ENCODE measurements at places on chromosomes 11 and 22. TPM values are rescaled to one million over a fixed set of nuclear protein-coding genes. Genes with fewer than 3 reads are reported as not detected.

DNA sequence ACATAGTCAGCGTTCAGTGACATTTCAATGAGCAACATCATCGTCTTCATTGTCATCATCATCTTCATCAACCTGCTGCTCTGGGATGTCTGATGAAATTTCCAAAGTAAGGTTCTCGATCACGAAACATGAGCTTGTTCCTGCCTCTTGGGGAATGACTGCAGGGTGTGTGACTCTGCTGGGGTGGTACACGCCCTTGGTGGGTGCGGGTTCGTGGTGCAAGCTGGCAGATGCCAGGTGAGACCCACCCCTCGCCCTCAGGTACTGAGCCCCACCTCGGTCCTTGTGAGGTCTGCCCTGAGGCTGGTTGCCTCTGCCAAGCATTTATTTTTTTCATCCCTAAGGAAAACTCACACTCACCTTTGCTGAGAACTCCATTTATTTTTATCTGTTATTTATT is 1389.2 kb downstream of the TBC1D22A start:
- no peak for DNase-seq

DNA sequence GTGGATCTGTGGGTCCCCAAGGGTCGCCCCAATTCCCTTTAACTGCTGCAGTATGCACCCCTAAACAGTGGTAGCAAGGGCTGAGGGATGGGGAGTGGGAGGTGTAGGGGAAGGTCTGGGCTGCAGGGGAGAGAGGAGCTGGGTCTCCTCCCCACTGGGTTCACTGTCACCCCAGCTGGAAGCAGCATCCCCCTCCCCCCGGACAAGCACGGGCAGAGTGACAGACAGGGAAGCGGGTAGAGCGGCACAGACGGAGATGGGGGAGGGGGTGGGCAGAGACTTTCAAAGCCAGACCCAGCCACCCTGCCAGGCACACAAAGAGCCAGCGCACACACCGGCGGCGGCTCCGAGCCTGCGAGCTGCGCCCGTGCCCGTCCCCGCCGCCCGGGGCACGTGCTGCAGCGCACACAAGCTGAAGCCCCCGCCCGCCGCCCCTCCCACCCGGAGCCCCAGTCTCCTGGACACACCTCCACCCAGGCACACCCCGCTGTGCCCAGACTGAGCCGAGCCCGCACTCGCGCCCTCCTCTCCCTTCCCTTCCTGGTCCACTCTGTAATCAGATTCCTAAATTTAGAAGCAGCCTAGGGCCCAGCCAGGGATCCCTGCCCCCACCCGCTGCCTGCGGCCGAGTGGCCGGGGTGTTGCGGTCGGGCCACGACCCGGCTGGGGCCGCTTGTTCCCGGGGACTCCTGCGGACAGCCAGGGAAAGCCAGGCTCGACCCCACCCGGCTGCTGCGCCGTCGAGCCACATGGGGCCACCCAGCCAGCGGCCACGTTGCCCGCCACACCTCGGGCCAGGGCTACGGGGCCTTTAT is 935 bp upstream of the RCOR2 start:
- peak; percentile 74 for DNase-seq

- peak; percentile 44 for DNase-seq
Measured at GRCh38 chr11:62680825-62681240, 2.0 kb upstream of the UBXN1 start.

DNA sequence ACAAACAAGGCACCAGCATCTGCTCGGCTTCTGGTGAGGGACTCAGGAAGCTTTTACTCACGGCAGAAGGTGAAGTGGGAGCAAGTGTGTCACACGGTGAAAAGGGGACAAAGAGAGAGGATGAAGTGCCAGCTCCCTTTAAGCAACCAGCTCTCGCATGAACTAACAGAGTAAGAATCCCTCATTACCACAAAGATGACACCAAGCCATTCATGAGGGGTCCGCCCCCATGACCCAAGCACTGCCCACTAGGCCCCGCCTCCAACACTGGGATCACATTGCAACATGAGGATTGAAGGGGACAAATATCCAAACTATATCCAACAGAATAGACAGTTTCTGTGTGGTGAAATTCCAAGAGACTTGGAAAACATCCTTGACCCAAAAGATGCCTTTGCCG is 198.2 kb upstream of the POU2AF2 start:
- DNase-seq, result no peak

DNA sequence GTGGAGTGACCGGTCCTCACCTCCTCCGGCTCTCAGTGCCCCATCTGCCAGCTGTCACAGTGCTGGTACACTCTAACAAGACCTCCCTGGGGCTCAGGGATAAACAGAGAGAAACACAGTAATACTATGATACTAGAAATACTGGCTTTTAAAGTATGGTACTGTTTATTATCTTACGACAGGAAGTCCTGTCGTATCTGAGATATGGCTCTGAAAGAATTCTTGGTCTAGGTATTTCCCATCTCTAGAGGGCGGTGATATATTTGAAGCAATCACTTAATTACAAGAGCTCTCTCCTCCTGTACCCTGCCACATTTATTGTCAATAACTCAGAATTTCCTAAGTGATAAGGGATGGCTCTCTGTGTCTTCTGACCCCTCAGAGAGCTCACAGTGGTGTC is 119.1 kb downstream of the RRM1 start:
- no peak for DNase-seq

GRCh38 chr22:30635273-30636225 is at the start of gene SLC35E4:
SLC35E4 (plus strand) TSS chr22:30635781; CDS start chr22:30636451, 670 bp downstream.
- DNase-seq, result peak; percentile 96

DNA sequence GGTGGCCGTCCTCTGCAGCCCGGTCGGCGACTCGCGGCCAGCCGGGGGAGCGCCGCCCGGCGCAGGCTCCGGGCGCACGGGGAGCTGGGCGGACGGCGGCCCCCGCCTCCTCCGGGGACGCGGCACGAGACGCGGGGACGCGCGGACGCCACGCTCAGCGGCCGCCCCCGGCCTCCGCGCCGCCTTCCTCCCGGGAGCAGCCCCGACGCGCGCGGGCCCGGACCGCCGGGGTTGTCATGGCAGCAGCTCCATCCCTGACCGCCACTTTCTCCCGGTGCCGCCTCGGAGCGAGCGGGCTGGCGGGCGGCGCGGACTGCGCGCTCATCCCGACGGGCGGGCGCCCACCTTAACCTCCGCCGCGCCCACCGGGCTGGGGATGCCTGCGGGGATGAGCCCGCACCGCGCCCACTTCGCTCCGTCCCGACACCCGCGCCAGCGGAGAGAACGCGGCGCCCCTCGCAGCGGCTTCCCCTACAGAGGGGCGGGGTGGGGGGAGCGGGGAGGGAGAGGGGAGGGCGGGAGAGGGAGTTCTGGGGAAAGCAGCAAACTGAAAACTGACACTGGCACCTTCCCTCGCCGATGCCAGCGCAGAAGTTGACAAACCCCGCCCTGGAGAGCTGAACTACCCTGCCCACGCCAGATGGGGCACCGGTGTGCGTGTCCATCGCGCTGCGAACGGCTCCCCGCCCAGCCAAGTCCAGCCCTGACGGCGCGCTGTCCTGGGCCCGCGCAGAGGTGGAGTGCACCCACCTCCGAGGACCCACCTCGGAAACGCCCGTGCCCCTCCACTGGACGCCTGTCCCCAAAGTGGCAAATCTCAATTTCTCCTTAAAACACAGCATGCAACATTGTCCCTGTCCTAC is 588.4 kb downstream of the OPCML start:
- no peak for DNase-seq

DNA sequence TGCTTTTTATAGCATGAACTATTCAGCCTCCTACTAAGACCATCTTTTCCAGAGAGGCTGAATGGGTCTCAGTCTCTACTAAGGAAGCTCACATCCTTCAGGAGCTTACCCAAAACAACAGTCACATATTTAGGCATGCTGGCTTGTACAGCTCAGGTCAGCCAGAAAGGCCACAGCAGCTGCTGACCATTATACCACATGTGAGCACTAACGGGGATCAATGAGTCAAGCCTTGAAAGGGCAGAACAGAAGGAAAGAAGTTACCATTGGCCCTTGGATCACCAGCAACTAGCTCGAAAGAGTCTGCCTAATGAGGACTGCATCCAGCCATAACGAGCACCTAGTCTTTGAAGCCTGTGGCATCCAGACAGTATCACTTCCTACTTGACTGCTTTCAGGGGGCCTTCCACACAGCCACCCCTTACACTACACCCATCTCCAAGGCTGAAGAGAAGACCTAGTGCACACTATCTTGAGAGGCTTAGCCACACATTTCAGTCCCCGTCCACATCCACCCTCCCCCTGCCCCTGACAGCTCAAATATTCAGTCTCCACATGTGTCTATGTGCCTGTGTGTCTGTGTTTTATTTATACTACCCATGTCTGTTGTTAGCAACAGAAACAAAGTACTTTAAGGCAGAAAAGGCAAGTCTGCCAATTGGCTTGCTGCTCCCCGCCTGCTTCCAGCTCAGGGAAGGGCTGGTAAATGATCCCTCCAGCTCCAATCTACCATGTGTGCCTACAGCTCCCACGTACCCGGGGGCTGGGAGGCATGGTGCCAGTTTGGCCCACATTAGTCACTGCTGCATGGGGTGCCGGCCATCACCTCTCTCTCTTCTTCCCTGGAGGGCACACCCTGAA is 95.5 kb downstream of the RPL27A start:
- peak; percentile 76 for DNase-seq

- peak; percentile 81 for DNase-seq
Measured at GRCh38 chr11:61688365-61689163, 8.4 kb downstream of the DAGLA start.

DNA sequence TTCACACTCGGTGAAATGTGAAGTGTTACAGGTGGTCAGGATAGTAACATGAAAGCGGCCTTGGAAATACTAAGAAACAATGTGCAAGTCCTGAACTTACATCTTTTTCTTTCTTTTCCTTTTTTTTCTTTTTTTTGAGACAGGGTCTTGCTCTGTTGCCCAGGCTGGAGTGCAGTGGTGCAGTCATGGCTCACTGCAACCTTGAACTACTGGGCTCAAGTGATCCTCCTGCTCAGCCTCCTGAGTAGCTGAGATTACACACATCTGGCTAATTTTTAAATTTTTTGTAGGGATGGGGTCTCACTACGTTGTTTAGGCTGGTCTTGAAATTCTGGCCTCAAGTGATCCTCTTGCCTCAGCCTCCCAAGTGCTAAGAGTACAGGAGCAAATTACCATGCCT is 252.6 kb downstream of the SWAP70 start:
- DNase-seq, result no peak

DNA sequence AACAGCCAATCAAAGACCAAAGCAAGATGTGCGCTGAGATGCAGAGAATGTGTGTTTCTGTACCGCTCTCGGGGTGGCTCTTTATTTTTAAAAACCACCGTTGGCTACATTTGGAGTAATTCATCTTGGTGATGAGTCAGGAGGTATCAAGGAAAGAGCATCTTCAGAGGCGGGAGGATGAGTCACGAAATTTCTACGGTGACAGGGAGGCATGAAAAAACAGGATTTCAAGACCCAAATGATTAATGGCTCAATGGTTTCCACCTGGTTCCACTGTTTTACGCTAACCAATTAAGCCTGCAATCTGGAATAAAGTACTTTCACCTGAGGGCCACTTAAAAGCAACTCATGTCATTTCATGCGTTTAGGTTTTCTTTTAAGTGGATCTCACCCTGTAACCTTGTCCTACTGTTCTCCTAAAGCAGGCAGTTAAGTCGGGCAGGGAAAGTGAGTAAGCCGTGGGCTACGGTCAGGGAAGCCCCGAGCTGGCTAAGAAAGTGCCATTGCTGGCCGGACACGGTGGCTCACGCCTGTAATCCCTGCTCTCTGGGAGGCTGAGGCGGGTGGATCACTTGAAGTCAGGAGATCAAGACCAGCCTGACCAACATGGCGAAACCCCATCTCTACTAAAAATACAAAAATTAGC is 74.6 kb downstream of the CELSR1 start:
- DNase-seq, result no peak

DNA sequence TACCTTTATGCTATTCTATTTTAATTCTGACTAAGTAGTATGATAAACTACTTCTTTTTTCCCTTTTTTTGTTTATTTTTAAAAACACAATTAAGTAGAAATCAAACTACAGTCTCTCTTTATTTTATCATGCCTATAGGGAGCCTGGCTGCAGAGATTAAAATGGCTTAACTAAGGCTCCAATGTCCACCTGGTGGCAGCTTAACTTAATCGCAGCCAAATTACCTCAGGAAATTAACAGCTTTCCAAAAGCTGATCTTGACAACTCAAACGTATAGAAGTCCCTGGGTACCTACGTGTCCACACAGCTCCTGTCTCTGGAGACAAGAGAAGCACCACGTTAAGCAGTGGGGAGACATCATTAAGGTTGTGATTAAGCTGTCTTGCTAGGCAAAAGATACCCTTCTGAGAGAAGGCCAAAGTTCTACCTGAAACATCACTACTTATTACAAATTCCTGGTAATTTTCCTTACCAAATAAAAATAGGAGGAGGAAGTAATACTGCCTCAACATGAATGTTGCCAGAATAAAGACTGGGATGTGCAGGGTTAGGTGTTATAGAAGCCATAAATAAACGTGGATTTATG is 63.2 kb upstream of the SNX19 start:
- no peak for DNase-seq

DNA sequence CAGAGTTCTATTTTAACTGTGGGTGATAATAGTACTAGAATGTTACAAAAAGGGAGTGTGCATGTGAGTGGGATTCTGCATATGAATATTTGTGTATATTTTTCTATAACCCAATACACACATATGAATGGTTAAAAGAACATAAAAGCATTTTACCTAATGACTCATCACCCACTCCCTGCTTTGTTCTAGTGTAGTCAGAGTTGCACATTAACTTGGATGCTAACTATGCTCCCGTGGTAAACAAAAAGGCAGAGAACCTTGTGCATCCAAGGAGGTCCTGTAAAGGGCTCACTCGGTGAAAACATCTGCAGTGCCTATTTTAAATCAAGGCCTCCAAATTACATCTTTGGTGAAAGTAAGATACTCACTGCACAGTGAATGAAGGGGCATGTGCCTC is 1289.4 kb downstream of the LRRC4C start:
- no peak for DNase-seq

DNA sequence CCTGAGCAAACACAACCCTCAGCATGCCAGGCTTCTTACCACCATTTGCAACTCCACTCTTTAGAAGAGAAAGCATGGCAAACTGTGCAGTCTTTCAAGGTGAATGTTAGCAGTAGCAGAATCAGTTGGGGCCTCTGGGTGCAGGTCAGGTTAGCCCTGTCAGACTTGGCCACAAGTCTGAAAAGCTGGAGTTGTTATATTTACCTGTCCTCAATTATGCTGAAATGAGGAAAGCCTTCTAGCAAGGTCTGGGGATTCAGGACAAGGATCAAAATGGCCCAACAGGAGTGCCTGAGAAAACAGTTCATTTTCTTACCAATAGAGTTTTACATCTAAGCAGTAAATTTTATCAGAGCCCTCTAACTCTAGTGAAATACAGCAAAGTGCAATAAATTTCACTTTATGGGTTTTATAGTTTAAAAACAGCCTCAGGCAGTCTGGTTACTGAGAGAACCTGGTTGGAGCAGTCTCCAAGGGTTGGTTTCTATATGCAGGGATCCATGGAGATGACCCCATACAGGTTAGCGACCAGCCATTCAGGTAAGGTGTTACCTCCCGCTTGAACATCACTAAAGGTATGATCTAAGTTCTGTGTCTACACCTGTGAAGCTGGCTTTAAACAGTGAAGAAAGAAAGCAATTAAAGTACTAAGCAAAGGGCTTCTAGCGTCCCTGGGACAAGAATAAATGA is 212.5 kb upstream of the MPPED2 start:
- DNase-seq, result no peak

CASP1 gene
- 12.6 TPM for total RNA-seq

INS gene
- total RNA-seq, result not detected

BIRC3 gene
- 7.0 TPM for total RNA-seq

KCNJ11 gene
- total RNA-seq, result 21.2 TPM

KRTAP5-10 gene
- total RNA-seq, result not detected

MRGPRX4 gene
- not detected for total RNA-seq

ANO9 gene
- 1.6 TPM for total RNA-seq
